NCI-H2081 treated with DMSO at 0.1 percent for 48 hours (cell line): ENCODE measurements at places on chromosomes 16 and 17.
A peak's percentile ranks its signal among the peaks of the same experiment; 100 is the strongest.

DNA sequence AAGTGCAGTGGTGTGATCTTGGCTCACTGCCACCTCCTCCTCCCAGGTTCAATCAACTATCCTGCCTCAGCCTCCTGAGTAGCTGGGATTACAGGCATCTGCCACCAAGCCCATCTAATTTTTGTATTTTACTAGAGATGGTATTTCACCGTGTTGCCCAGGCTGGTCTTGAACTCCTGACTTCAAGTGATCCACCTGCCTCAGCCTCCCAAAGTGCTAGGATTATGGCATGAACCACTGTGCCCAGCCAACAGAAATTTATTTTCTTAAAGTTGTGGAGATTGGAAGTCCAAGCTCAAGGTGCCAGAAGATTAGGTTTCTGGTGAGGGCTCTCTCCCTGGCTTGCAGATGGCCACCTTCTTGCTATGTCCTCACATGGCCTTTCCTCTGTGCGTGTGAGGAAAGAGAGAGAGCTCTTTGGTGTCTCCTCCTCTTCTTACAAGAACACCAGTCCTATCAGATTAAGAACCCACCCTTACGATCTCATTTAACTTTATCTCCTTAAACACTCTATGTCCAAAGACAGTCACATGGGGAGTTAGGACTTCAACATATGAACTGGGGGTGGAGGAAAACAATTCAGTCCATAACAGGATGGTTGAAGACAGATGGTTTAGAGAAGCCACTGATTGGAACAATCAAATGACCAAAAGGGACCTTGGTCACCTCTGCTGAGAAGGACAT lies 31.8 kb downstream of the C16orf82 start:
- no peak for DNase-seq

DNA sequence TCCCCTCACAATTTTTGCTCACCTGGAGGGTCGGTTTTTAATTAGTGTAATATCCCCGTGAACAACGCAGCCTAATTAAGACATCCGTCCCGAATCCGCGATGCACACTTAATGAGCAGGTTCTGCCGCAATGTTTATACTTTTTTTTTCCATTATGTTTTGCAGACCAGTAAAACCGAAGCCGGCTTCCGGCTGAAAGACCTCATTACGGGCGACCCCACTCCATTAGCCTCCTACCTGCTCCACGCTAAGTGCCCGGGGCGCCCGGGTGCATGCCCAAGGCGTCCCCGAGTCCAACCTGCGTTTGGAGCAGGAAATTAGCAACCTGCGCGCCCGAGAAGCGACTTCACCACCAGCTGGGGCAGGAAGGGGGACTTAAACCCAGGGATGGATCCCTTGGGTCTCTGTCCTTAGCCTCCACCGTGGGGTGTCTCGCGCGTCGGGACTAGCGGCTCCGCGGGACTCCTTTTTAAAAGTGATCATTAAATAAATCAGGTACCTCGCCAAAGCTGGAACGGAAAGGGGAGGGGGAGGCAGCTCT lies 1.7 kb downstream of the RBFOX3 start:
- DNase-seq, result no peak

GRCh38 chr17:42889809-42890208 lies 10.8 kb upstream of the G6PC1 start:
- DNase-seq, result no peak

- DNase-seq, result no peak
These were observed 7.3 kb downstream of the NACA2 start for GRCh38 chr17:61583660-61584264.

GRCh38 chr17:47872651-47873161 lies 21.7 kb upstream of the SP6 start:
- DNase-seq, result no peak

DNA sequence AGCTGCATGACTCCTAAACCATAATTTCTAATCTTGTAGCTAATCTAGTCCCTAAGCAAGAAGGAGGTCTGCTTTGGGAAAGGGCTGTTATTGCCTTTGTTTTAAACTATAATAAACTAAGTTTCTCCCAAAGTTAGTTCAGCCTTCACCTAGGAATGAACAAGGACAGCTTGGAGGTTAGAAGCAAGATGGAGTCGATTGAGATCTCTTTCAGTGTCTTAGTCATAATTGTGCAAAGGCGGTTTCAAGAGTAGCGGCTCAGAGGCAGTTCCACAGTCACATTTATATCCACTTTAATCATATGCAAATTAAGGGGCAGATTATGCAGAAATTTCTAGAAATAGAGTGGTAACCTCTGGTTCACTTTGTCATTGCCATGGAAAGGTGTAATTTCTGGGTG lies 17.4 kb downstream of the DRC7 start:
- no peak for DNase-seq

- DNase-seq, result no peak
These were observed 12.8 kb upstream of the CBX8 start for GRCh38 chr17:79809530-79810129.

- DNase-seq, result no peak
These were observed 3.7 kb downstream of the KRT24 start for GRCh38 chr17:40699853-40700252.

DNA sequence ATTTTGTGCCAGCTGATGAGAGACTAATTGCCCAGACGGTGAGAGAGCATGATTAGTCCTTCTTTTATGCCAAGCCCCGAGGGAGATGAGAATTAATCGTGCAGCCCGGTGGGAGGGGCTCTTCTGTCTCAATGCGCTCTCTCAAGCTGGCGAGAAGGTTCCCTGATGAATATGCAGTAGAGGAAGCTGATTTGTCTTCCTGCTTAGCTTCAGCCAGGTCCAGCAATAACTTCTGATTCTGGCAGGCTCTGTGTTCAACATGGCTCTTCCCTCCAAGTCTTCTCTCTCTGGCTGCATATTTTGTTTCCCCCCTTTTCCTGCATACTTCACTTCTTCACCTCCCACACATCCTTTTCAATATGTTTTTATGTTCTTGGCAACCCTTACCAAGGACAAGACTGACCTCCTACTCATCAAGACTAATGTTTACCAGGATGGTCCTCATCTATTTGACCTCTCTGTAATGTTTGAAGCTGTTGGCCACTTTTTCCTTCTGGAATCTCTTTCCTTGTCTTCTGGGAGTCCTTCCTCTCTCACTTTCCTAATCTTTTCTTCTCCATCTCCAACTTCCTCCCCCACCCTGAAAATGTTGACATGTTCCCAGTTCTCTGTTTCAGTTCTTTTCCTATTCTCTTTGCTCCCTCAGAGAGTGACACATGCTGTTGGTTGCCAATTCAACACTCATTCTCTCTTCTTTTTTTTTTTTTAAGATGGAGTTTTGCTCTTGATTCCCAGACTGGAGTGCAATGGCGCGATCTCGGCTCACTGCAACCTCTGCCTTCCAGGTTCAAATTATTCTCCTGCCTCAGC lies 33.1 kb downstream of the ARL4D start:
- DNase-seq, result peak; percentile 14

- DNase-seq, result no peak
These were observed 247.8 kb downstream of the ENGASE start for GRCh38 chr17:79322211-79323123.

GRCh38 chr16:5036228-5037156 lies 2.8 kb upstream of the NAGPA start:
- no peak for DNase-seq

DNA sequence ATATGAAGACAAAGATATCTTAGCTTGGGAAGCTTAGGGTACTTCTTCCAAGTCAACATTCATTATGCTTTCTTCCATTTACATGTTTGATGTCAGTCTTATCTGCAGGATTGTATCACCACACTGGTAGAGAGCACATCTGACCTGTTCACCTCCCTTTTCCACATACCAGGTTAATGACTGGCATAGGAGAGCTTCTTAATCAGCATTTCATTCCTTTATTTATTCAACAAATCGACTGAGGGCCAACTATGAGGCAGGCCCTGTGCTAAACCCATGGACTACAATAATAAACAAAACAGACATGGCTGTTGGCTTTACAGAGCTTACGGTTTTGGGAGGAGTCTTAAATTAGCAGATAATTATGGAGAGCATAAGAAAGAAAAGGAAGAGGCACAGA lies 378.1 kb upstream of the CDH11 start:
- DNase-seq, result no peak

DNA sequence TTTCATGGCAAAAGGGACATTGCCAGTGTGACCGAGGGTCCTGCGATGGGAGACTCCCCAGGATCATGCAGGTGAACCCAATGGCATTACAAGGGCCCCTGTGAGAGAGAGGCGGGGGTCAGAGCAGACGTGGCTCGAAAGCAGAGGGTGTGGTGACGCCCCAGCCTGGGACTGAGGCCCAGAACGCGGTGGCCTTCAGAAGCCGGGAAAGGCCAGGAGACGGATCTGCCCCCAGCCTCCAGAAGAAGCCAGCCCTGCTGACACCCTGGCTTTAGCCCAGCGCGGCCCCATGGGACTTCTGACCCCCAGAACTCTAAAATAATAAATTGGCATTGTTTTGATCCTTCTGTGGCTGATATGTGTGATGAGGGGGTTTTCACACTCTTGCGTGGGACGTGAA lies 17.4 kb upstream of the ENPP7 start:
- no peak for DNase-seq

GRCh38 chr16:66523861-66524354 lies 26.0 kb downstream of the TK2 start:
- no peak for DNase-seq

DNA sequence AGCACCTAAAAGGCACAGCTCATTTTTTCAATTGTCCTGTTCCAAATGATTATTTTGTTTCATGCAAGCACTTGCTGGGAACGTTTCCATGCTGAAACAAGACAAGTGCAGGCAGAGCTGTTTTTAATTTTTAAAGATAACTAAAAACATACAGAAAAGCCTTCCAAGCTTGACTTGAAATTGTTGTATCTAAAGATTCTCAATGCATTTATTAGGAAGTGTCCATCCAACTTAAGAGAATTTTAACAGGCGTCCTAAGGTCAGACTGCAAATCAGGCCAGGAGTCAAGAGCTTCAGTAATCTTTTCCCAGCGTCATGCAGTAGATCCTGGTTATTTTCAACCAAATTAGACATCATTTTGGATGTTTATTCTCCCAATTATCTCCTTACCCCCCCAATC lies 702.8 kb downstream of the KCNJ2 start:
- DNase-seq, result no peak

GRCh38 chr16:64074706-64075105 lies 1047.2 kb downstream of the CDH11 start:
- DNase-seq, result no peak

- DNase-seq, result no peak
These were observed 578 bp downstream of the RAC3 start for GRCh38 chr17:82031885-82032627.

GRCh38 chr17:41734949-41735313 lies 488 bp upstream of the HAP1 start:
- DNase-seq, result no peak

GRCh38 chr17:76623271-76624146 lies 20.0 kb downstream of the ST6GALNAC1 start:
- DNase-seq, result peak; percentile 13

DNA sequence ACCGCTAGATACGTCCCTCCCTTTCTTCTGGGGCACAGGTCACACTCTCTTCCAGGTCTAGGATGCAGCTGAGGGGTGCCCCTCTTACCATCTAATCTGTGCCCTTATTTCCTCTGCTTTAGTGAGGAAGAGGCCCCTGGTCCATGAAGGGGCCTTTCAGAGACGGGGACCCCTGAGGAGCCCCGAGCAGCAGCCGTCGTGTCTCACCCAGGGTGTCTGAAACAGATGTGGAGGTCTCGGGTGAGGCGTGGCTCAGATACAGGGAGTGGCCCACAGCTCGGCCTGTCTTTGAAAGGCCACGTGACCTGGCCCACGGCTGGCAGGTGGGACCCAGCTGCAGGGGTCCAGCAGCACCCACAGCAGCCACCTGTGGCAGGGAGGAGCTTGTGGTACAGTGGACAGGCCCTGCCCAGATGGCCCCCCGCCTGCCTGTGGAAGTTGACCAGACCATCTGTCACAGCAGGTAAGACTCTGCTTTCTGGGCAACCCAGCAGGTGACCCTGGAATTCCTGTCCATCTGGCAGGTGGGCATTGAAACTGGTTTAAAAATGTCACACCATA lies 15.6 kb downstream of the SCGB1C2 start:
- DNase-seq, result no peak

DNA sequence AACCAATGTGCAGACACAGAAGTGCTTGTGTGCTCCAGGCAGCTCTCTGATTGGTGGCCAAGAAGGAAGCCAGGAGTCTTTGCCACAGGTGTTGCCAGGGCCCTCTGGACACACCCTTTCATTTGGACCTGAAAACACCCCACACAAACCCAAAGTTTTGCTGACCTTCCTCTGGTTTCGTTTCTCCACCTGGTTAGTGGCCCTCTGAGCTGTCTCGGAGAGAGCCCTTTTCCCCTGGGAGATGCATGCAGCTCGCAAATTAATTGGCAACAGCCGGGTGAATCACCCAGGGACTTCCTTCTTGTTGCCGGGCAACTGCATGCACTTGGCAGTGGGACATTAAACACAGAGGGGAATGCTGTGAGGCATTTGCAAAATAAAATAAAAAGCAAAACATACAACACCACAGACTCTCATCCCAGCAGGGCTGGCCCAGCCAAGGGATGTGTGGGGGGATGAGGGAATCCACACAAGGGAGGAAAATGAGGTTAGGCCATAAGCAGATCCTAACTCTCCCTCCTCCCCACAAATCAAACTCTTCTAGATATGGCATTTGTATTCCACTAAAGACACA lies 286.6 kb downstream of the SOX9 start:
- peak; percentile 79 for DNase-seq

- DNase-seq, result peak; percentile 12
These were observed 985 bp upstream of the FZD2 start for GRCh38 chr17:44556166-44556831.

DNA sequence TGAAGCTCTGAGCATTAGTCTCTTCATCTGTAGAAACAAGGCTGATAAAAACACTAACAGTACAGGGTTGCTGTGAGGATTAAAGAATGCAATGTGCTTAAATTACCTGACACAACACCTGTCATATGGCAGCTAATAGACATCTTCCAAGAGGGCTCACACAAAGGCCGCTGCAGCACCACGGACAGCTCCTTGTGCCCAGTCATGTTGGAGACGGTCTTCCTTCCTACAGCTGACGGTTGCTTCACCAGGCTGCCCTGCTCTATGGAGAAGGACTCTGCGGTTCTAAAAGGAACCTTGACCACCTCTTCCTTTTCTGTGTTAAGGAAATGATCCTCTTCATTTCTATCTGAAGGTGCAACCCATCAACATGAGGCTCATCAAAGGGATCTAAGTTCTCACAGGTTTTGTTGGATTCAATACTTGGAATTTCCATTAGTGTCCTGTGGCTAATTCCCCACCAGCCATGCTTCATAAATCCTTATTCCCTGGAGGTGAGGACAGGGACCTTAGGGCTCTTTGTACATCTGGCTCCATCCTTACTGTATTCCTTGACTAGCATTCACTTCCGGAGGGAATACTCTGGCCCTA lies 138.9 kb upstream of the CES5A start:
- DNase-seq, result no peak

GRCh38 chr17:74298778-74299177 lies 24.7 kb downstream of the DNAI2 start:
- DNase-seq, result no peak
